Myometrial cell (primary cell): ENCODE measurements at places on chromosomes 11 and 22. TPM values are rescaled to one million over a fixed set of nuclear protein-coding genes. Genes with fewer than 3 reads are reported as not detected.

TMEM191C gene
- 0.29 and 0.71 TPM in 2 replicates for total RNA-seq

CSF2RB gene
- total RNA-seq, result not detected in 2 replicates

PRG3 gene
- total RNA-seq, result not detected in 2 replicates

OR52I2 gene
- total RNA-seq, result not detected in 2 replicates

TAF10 gene
- total RNA-seq, result 65.6 and 79.6 TPM in 2 replicates

APOL1 gene
- 13.5 and 22.2 TPM in 2 replicates for total RNA-seq

KRTAP5-10 gene
- total RNA-seq, result not detected in 2 replicates

CBX7 gene
- 2.3 and 2.5 TPM in 2 replicates for total RNA-seq

LIF gene
- total RNA-seq, result 4.4 and 11.0 TPM in 2 replicates

OR52I1 gene
- total RNA-seq, result not detected in 2 replicates

CHRNA10 gene
- total RNA-seq, result 0.71 TPM in 1 of 2 replicates, not detected in the other

TAF1D gene
- 91.4 and 123 TPM in 2 replicates for total RNA-seq

DRD4 gene
- not detected in 2 replicates for total RNA-seq

MPZL3 gene
- total RNA-seq, result under 0.01 and 0.53 TPM in 2 replicates

TRIM6 gene
- 7.1 and 8.6 TPM in 2 replicates for total RNA-seq
